ENCODE measurements at places on chromosomes 2 and 18.
A peak's percentile ranks its signal among the peaks of the same experiment; 100 is the strongest.

DNA sequence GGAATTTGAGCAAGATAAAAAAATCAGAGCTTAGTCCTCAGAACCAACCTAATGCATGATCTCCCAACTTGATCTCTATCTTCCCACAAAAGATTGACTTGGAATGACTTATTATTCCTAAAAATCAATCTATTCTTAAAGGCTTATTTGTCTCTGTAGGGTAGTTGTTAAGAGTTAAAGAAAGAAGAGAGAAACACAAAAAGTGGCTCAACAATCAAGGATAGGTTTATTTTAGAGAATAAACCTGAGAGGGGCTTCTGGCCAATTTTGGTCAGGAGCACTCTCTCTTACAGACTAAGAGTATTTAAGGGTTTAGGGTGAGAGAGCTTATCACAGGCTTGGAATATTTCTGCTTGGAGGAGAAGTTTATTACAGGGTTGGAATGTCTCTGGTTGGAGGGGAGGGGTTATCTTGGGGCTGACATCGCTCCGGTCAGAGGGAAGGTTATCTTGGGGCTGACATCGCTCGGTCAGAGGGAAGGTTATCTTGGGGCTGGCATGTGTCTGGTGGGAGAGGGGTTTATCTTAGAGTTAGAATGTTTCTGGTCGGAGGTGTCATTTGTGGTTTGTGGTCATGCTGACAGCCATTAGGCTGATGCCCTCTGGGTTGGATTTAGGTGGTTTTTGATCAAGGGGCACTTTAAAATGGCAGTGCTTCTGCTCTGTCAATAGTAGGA is 2.4 kb upstream of the MFF start:
- no peak for DNase-seq

DNA sequence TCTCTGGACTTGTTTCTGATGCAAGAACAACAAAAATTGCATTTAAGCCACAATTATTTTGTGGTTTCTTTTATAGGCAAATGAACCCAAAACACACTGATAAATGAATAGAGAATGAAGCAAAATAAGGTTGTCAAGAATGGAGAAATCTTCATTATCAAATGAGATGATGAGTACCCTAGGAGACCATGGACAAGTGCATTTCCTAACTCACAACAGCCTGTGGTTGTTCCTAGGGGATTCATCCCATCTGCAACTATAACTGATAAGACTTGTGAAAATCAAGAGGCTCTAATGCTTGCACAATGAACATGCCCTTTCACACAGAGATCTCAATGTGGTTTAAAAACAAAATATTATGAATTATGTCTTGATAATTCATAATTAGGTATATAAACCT is 159.9 kb downstream of the PDE1A start:
- no peak for DNase-seq

DNA sequence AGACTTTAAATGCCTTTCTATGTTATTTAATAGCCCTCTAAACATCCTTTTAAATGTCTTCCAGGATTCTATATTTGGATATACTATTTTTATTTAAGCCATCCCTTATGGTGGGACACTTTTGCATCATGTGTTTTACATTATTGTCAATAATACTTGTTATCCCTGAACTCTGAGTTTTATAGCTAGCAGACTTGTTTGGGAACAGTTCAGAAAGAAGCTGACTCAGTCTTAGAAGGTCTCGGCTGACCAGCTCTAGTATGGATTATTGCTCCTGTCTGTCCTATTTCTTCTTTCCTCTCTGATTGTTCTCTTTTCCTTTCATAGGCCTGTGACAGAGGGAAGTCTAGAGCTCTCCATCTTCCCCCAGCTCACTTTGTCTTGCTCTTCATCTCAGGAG is 77.3 kb upstream of the CXCR4 start:
- DNase-seq = no peak

- no peak for DNase-seq
Measured at GRCh38 chr2:23388294-23388693, 3.3 kb downstream of the KLHL29 start.

DNA sequence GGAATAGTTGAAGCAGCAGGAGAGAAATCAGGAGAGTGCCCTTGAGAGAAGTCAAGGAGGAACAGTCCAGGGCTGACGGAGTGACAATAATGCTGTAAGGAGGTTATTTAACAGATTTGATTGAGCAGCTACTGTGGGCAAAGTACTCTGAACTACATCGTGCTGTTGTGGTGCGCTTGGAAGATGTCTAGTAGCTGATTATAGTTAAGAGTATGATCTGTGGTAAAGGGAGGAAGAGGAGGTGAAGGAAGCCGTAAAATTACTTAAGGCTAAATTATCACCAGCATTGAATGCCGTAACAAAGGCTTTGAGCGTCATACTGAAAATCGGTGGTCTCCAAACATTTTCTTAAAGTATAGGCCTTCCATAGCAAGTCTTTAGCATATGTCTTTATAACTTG is 4.5 kb downstream of the PCBP1 start:
- DNase-seq = no peak

DNA sequence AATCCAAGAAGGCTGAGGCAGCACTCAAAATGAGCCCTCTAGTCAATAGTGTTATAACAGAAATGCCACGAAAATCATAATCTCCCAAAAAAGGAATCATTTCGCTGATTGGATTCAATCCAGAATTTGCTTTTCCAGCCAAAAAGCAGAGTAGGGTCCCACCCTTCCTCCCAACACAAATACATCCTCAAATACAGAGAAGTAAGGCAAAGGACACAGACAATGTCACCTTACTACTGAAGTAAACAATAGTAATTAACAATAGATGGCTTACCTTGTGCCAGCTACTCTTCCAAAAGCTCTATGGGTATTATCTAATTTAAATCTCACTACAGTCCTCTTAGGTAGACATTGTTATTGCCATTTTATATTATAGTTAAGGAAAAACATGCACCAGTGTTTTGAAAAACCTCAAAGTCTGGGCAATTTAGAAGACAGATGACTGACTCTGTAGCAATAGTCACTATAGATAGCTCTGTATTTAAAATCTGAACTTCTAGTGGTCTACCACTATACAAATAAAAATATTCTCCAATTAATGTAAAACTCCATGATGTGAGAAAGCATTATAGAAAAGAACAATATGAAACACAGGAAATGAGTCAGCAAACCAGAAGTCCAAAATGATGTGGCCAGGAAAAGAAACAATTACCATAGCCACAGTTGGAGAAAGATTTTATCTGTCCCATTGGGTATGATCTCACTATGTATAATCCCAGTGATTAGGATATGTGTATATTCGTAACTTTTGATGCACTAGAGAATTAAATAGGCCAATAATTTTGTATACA is 305.0 kb upstream of the ERBB4 start:
- peak; percentile 21 for DNase-seq

- DNase-seq = no peak
Measured at GRCh38 chr2:55025082-55025481, 25.2 kb downstream of the RTN4 start.

DNA sequence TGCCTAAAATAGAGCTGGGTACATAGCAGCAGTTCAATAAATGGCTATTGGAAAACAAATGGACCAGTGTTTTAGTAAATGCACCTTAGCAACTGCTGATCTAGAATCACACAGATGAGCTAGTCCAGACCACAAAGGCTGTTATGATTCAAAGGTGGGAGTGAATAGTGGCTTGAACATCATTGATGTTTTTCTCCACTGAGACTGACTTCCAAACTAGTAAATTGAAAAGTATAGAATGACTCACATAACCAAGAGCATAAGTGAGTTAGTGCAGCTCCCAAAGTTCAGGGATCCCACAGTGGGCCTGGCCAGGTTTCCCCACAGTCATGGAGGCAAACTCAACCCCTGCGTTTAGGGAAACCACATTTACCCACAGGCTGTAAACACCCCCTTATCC is 106.7 kb upstream of the YPEL5 start:
- no peak for DNase-seq

DNA sequence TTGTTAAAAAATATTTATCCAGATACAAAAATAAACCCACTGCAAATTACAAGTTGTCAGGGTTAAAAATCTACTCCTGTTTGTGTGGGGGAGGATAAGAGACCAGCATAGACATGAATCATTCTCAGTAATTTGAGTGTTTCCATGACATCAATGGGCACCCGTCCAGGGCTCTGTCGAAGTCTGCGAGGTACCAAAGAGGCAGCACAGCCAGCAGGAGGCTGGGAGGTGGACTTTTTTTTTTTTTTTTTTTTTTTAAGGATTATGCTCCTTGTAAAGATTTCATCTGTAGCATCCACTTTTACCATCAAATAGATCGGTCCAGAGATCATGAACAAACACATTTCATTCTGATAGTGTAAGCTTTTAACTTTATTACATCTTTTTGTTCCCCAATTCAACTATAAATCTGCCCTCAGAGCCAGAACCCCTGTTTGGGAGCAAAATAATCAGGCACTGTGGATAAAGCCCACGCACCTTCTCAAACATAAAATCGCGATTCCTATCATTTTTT is 182.0 kb downstream of the TCF4 start:
- DNase-seq = peak; percentile 38

- DNase-seq = no peak
Measured at GRCh38 chr18:4639628-4640310, 184.7 kb upstream of the DLGAP1 start.

DNA sequence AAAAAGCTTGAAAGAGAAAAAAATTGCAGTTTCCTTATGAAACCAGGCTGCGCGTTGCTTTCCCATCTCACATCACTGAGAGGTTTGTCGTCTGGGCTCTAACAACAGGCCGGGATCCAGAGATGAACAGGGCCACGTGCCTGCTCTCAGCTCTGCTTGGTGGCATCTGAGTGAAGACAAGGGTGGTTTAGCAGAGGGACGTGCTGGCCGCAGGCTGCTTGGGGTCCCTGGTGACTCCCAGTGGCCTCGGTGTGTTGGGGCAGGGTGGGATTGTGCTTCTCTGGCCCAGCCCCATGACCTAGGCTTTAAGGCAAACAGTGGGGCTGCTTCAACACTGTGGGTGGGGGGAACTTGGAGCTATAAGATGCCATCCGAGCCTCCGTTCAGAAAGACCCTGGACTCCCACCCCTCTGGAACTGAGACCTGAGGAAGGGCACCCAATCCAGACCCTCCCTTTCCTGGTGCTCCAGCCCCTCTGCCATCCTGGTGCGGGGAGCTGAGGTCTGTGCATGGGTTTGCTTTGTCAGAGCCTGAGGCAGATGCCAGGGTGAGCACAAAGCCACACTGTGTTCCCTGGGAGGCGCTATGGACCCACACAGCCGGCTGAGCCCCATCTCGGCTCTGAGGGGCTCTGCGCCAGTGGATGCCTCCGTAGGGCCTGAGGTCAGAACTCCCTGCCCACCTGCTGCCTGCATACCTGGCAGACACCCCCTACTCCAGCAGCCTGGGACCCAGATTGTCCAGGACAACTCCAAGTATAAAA is 18.4 kb upstream of the HPCAL1 start:
- DNase-seq = no peak

GRCh38 chr2:8406271-8406670 is 275.6 kb upstream of the ID2 start:
- no peak for DNase-seq

DNA sequence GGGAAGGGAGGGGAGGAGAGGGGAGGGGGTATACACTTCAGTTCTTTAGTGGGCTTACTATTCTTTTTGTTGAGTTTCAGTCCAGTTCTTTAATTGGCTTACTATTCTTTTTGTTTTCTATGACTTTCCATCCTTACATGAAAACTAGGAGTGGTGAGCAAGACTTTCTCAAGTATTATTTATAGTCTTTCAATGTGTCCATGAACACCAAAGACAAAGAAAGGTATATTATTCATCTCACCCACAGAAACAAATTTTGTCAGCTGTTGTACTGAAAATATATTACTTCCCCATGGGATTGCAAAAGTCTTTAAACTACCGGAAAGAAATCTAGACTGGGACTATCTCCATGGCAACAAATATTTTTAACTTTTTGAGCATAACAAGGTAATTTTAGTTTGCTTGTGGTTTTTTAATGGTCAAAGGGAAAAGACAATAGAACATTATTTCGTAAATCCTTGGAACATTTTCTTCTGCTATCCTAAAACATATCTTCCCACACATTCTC is 17.6 kb downstream of the ADAM17 start:
- DNase-seq = peak; percentile 85

- no peak for DNase-seq
Measured at GRCh38 chr2:201931475-201931874, 102.2 kb upstream of the FZD7 start.

- no peak for DNase-seq
Measured at GRCh38 chr2:191699341-191699945, 21.5 kb downstream of the NABP1 start.

GRCh38 chr18:45102126-45102525 is 421.4 kb downstream of the SETBP1 start:
- DNase-seq = no peak

DNA sequence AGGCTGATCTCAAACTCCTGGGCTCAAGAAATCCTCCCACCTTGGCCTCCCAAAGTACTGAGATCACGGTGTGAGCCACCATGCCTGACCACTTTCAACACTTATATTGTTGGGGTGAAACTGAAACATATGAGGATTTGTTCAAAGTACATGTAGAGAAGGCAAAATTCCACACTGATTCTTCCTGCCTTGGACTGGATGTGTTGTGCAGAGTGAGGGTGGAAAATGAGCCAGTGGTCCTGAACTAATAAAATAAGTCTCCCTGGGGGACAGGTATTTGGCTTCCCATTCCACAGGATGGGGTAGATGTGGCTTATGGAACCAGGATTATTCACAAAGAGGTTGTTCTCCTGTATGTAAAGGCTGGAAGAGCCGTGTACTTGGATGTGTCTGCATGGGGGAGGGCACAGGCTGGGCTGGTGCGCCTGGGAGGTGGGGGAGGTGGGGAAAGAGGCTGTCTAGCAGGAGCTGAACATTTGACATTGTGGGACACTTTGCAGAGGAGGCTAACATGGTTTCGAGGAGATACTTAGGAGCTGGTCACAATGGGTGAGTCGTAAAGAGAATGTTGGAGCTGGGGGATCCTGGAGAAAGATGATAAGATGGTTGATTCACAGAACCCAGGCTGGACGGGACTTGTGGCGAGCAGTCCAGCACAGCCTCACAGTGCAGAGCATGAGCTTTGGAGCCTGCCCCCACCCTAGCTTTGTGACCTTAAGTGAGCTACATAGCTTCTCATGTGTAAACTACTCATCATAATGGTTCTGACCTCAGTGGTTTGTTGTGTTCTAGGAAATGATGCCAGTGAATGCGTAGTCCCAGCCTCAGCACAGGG is at the start of gene TXNDC2:
TSS of gene TXNDC2 (plus strand) at position 804 of the 835 bp plus-strand sequence. CDS start 708 bp downstream, outside the sequence.
- peak; percentile 20 for DNase-seq

DNA sequence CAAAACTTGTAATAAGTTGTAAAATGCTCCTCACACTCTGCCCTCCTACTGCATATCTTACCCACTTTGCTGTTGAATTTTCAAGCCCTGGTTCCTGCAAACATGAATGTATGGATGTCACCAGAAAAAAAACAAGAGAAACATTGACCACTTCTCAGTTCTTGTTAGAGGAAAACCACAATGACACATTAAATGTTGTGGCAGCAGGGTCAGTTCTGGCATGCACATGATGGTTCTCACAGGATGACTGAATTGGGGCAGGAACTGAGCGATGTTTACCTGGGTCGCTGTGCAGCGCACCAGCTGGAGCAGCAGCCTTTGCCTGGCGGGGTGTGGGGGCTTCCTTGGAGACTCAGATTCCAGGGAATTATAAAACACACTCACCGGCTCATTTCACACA is 14.0 kb upstream of the PRKCE start:
- DNase-seq = no peak

Measured in GM03348 (cell line).